ENCODE measurements at places on chromosomes 5 and 9. TPM values are rescaled to one million over a fixed set of nuclear protein-coding genes. Genes with fewer than 3 reads are reported as not detected.

DNA sequence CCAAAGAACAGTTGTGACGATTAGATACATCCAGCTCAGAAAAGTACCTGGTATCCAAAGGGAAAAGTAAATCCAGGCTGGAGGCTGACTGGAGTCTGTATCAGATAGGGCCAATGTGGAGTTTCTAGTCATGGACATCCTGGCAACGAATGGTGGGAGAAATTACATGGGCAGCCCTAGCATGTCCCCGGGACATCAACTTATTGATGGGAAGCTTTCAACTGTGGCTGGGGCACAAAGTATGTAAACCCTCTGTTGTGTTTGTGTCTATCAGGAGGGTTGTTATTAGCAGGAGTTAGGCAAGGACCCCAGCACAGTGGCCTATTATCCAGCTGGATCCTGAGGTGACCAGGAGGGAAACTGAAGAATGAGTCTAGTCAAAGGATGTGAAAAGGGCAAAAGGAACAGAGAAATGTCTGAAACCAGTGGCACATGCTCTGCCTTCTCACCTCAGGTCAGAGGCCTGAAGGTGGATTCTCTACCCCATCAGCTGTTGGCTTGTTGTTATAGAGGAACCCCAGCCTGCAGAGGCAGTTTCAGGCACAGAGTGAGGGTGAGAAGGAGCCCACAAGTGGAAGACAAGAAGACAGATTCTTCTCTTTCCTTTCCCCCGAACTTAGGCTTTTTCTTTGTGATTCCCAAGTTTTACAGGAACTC lies 19.9 kb downstream of the IFNW1 start:
- no peak overlapping the region for H3K4me3 ChIP-seq
- H3K27ac ChIP-seq, result no peak overlapping the region
- no peaks in the 10 kb centered on the region for H3K36me3 ChIP-seq
- H3K27me3 ChIP-seq, result no peaks in the 10 kb centered on the region
- H3K4me1 ChIP-seq, result no peaks in the 10 kb centered on the region
- no peak for DNase-seq

- DNase-seq, result no peak
- H3K4me3 ChIP-seq, result no peak overlapping the region
- H3K36me3 ChIP-seq, result no peaks in the 10 kb centered on the region
- no peak overlapping the region for H3K27ac ChIP-seq
- no peaks in the 10 kb centered on the region for H3K4me1 ChIP-seq
Measured at GRCh38 chr5:147156012-147156411, 78.8 kb upstream of the STK32A start.

DNA sequence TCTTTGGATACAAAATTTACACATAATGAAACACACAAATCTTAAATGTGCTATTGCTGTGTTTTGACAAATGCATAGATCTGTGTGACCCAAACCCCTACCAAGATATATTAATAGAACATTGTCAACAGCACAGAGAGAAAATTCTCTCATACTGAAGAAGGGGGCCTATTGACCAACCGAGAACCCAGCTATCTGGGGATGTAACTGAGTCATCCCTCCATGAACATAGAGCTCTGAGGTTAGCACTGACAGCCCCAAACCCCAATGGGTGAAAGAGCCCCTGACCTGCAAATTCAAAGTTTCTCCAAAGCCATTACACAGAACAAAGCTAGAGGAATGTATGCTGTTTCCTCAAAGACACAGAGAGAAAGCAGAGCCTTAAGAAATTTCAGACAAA lies 180.8 kb downstream of the PAX5 start:
- no peaks in the 10 kb centered on the region for H3K4me1 ChIP-seq
- no peaks in the 10 kb centered on the region for H3K36me3 ChIP-seq
- no peaks in the 10 kb centered on the region for H3K27me3 ChIP-seq
- H3K4me3 ChIP-seq, result no peak overlapping the region
- DNase-seq, result no peak

- no peaks in the 10 kb centered on the region for H3K36me3 ChIP-seq
- H3K27ac ChIP-seq, result no peak overlapping the region
- no peak overlapping the region for H3K4me3 ChIP-seq
- no peaks in the 10 kb centered on the region for H3K27me3 ChIP-seq
- no peak for DNase-seq
Measured at GRCh38 chr9:20512106-20512505, 110.2 kb downstream of the MLLT3 start.

- H3K36me3 ChIP-seq, result no peaks in the 10 kb centered on the region
- DNase-seq, result no peak
- no peaks in the 10 kb centered on the region for H3K4me1 ChIP-seq
Measured at GRCh38 chr5:98314292-98314691, 459.2 kb upstream of the RGMB start.

DNA sequence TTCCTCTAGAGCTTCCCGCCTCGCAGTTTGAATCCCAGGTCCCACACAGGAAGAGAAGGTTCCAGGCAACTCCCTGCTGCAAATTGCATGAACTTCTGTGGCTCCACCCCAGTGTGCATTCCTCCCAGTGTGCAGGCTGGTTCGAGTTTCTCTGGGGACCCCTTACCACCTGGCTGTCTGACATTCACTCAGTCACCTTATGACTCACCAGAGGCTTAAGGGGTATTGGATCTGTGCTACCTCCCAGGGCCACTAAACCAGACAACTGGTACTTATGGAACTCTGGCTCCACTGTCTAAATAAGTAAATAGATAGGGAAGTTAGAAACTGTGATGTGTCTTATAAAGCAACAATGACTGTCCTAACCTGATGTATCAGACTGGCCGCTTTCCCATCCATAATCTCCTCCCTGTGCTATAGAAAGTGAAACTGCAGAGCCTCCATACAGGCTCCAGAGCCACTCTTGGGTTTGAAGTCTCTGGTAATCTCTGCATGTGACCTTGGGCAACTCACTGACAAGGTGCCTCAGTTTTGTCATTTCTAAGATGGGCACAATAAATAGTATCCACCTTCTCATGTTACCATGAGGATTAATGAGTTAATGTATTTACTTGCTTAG lies 720.6 kb downstream of the SEMA5A start:
- H3K27me3 ChIP-seq, result no peaks in the 10 kb centered on the region
- no peaks in the 10 kb centered on the region for H3K36me3 ChIP-seq

Gene KCNT1
- not detected for total RNA-seq

Gene MFAP3
- total RNA-seq, result 43.0 TPM
